CD4-positive, alpha-beta T cell treated with Interleukin-21 for 1 hour (primary cell): ENCODE measurements at places on chromosomes 12 and 14.

DNA sequence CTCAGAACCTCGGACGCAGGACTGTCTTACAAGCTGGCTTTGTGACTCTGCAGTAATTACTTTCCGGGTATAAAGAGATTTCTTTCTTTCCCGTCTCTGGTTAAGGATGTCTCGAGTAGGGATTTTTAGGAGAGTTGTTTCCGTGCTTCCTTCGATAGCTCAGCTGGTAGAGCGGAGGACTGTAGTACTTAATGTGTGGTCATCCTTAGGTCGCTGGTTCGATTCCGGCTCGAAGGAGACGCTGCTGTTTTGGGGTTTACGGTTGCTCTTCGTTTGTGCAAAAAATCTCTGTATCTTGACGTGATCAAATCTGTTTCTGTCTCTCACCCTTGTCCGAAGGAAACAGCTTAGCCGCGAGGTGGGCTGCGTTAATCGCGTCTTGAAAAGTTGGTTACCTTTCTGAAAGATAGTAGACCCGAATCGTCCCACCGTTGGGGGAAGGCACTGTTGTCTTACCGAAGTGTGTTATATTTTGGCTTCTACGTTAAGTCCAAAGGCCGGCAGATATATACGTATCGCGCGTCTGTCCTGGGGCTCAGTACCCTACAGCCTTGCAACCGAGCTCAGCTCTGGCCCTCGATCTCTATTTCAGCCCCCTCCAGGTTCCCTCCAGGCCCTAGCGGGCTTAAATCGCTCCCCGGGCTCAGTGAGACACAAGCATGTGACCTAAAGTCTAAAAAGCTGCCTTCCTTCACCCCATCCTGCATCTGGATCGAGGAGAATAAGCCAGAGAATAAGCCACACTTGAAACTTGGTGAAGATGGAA lies 1.1 kb upstream of the RNASE4 start:
- peak; percentile 89 for DNase-seq

DNA sequence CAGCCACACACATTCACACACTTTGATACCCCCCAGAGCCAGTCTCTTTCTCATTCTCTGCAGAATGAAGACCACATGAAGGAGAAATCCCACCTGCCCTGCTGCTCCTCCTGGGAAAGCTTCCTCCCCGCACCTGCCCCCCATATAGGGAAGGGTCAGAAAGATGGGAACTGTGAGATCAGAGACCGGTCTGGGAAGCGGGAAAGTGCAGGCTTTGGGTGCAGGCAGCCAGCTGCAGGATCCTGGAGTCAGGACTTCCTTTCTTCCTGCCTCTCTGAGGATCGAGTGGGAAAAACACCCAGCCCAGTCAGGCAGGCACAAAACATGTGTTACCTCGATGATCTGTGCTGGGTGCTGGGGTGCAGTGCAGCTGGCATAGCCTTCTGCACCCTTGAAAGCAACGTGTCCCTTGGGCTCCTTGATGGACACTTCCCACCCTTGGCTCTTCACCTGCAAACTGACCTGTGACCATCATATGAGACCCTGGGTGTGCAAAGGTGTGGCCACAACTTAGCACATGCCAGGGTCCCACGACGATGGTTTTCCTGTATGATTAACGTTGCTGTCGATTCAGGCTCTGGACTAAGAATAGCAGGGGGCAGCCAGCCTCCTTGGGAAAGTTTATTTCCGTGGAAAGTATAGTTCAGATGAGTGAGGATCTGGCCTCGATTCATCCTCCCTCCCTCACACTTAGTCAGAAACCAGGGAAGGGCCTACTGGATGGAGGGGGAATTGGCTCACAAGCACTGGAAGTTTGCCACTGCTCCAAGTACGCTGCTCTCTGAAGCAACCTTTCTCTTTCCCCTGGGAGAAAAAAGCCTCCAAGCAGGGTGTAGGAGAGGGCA lies 105.4 kb upstream of the MED13L start:
- DNase-seq: no peak

DNA sequence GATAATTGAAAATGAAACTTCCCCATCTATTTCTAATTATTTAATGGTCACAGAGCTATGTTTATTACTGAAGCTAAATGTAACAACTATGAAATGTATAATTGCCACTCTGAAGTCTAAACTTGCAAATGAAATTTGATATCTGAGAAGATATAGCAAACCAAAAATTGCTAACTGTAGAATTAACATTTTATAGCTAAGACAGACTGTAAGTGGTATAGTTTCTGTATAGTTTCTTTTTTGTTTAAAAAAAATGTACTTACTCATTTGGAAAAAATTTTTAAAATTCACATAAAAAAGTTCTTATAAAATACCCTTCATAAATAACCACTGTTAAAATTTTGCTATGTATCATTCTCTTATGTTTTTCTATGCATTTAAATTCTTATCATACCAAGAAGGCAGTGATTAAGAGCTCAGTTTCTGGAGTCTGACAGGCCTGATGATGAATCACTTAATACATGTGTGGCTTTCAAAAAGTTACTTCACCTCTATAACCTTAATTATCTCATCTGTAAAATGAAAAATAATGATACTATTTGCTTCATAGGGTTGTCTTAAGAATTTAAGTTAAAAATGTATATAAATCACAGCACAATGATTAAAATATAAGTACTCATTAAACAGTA lies 214.7 kb upstream of the GARIN2 start:
- DNase-seq: no peak

DNA sequence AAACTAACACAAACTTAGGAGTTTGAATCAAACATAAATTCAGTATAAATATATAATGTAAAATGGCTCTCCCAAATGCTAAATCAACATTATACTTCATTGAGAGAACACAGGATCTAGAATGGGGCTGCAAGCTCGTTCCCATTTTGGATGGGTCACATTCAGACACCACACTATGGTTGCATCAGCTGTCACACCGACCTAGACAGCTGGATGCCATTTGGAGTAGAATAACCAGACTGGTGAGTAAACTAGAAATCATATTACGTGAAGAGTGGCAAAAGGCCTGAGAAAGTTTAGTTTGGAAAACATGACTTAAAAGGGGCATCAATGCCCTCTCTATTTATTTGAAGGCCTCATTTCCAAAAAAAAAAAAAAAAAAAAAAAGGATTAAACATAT lies 430.4 kb downstream of the NPAS3 start:
- DNase-seq: no peak

DNA sequence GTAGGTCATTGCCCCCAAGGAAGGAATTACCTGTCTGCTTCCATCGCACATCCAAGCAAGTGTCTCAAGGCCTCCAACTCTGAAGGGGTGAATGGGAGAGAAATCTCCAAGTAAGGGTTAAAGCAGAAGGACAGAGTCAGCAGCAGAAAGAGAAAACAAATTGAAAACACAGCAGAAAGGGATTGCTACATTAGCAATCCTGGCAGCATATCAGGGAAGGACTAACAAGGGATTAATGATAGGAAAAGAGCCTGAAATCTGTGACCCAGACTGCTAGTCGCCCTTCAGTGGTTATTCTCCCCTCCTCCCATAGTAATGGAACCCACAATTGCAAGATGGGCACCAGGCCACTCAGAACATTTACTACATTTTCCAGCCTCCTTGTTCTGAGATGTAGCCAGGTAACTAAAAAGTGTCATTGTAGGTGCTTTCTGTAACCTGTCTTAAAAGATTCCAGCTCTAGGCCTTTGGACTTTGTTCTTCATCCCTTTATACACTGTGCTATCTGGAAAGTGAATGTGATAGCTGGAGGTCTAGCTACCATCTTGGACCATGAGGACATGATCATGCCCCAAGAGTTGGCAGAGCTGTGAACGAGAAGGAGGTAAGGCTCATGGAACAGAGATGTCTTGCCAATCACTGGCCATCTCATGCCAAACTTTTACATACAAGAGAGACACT lies 36.0 kb downstream of the MAP3K9 start:
- DNase-seq: no peak
